ENCODE measurements at places on chromosomes 4 and X.

- DNase-seq, result no peak
- H3K4me1 ChIP-seq, result no peaks in the 10 kb centered on the region
- H3K4me3 ChIP-seq, result no peak overlapping the region
- no peaks in the 10 kb centered on the region for H3K27me3 ChIP-seq
- H3K27ac ChIP-seq, result no peak overlapping the region
- no peaks in the 10 kb centered on the region for H3K36me3 ChIP-seq
These were observed 7.1 kb downstream of the SMIM9 start for GRCh38 chrX:154827194-154828015.

GRCh38 chr4:186727977-186728519, 4.4 kb upstream of the FAT1 start:
- H3K36me3 ChIP-seq, result no peaks in the 10 kb centered on the region
- peak overlapping the region; percentile 69 for H3K4me3 ChIP-seq
- peaks cover 47% of the 10 kb centered on the region for H3K4me1 ChIP-seq
- H3K27ac ChIP-seq, result peak overlapping the region; percentile 86
- H3K27me3 ChIP-seq, result no peaks in the 10 kb centered on the region
- peak; percentile 34 for DNase-seq

- H3K27me3 ChIP-seq, result no peaks in the 10 kb centered on the region
- H3K36me3 ChIP-seq, result no peaks in the 10 kb centered on the region
- no peak for DNase-seq
These were observed 14.8 kb upstream of the MAMLD1 start for GRCh38 chrX:150348365-150348764.

- H3K27ac ChIP-seq, result no peak overlapping the region
- H3K4me1 ChIP-seq, result peaks cover 5% of the 10 kb centered on the region
- no peak overlapping the region for H3K4me3 ChIP-seq
- no peaks in the 10 kb centered on the region for H3K36me3 ChIP-seq
These were observed 48.0 kb downstream of the KLHL34 start for GRCh38 chrX:21610168-21610567.

GRCh38 chr4:76558396-76559235, 123.6 kb downstream of the SHROOM3 start:
- peaks cover 5% of the 10 kb centered on the region for H3K4me1 ChIP-seq
- H3K36me3 ChIP-seq, result no peaks in the 10 kb centered on the region
- no peaks in the 10 kb centered on the region for H3K27me3 ChIP-seq
- DNase-seq, result no peak
- no peak overlapping the region for H3K4me3 ChIP-seq

- H3K4me1 ChIP-seq, result no peaks in the 10 kb centered on the region
- H3K27ac ChIP-seq, result no peak overlapping the region
- no peak for DNase-seq
- no peaks in the 10 kb centered on the region for H3K27me3 ChIP-seq
These were observed 542.0 kb downstream of the GBA3 start for GRCh38 chr4:23234716-23235115.

GRCh38 chr4:75671802-75672421, 1.3 kb downstream of the G3BP2 start:
- H3K36me3 ChIP-seq, result no peaks in the 10 kb centered on the region
- H3K27ac ChIP-seq, result peak overlapping the region; percentile 87
- peaks cover 55% of the 10 kb centered on the region for H3K4me1 ChIP-seq
- no peaks in the 10 kb centered on the region for H3K27me3 ChIP-seq
- peak overlapping the region; percentile 99 for H3K4me3 ChIP-seq

DNA sequence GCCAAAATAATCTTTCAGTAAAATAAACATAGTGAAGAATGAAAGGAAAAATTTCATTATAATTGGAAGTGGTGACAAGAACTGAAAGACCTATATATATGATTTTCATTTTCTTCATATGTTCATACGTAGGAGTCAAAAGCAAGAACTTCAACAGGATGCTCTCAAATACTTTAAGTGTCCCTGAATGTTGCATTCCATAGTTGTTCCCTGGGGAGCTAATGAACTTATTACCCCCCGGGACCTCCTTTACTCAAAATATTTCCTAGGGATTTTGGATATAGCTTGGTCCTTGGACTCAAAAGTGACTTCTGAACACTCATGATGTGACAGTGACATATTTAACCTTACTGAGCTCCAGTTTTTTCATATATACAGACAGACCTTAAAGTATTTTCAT, 44.9 kb upstream of the NDST4 start:
- no peaks in the 10 kb centered on the region for H3K27me3 ChIP-seq
- H3K36me3 ChIP-seq, result no peaks in the 10 kb centered on the region
- H3K4me1 ChIP-seq, result no peaks in the 10 kb centered on the region

DNA sequence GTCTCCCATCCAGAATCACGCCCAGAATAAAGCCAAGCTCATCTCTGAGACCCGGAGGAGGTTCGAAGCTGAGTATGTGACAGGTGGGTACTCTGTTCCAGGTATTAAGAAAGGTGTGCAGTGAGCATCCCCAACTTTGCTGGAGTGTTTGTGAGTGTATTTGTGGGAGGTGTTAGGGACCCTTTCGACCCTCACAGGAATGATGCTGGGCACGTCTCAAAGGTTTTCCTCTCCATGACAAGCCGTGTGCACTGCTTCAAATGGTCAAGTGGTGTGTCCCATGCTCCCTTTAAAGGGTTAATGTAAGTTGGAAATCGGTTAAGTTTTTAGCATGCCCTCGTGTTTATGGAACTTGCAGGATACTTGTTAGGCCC, 442 bp downstream of the MOSPD2 start:
- H3K4me1 ChIP-seq, result peaks cover 10% of the 10 kb centered on the region
- H3K4me3 ChIP-seq, result peak overlapping the region; percentile 67
- no peaks in the 10 kb centered on the region for H3K27me3 ChIP-seq
- DNase-seq, result no peak
- H3K27ac ChIP-seq, result peak overlapping the region; percentile 73

DNA sequence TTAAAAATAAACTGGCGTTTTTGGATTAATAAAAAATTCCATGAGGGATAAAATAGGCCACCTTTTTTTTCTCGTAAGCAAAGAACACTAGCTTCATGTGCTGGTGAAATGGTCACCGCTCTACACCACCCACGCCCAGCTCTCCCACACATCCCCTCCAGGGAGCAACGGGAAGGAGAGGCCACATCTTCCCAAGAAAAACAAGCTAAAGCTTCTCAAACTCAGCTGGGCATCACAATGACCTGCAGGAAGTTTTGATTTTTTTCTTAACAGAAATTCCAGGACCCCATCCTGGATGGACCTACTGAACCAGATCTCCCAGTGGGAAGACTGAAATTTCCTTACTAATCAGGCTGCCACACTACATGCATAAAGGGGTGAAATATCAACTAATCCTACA, 9.8 kb downstream of the TSPAN5 start:
- no peaks in the 10 kb centered on the region for H3K4me1 ChIP-seq
- H3K27me3 ChIP-seq, result no peaks in the 10 kb centered on the region

DNA sequence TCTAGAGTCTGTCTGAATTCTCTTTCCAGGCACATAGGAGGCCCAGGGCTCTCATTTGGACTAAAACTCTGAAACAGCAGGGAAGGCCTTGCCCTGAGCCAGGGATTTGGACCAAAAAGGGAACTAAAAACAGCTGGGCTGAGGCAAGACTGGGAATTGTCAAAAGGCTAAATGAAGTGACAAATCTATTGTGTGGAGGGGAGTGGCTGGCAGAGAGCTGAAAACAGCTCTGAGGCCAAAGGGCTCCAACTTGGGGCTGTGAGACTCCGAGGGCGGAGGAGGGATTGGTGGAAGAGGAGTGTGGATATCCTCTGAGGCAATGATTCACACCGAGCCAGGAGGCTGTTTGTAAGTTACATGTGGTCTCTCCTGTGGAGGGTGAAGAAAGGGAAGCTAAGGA, 63.2 kb downstream of the PHEX start:
- H3K27ac ChIP-seq, result no peak overlapping the region
- H3K4me3 ChIP-seq, result no peak overlapping the region
- no peak for DNase-seq
- no peaks in the 10 kb centered on the region for H3K36me3 ChIP-seq
- no peaks in the 10 kb centered on the region for H3K27me3 ChIP-seq
- H3K4me1 ChIP-seq, result no peaks in the 10 kb centered on the region

Data from HepG2 (cell line).